Progenitor cell of endocrine pancreas (in vitro differentiated cells): ENCODE measurements at places on chromosomes 5 and 9.

GRCh38 chr5:6837519-6838110 lies 124.4 kb downstream of the TENT4A start:
- H3K4me3 ChIP-seq: no peak overlapping the region
- H3K36me3 ChIP-seq: no peaks in the 10 kb centered on the region
- H3K27ac ChIP-seq: no peak overlapping the region
- peaks cover 6% of the 10 kb centered on the region for H3K4me1 ChIP-seq
- no peak for DNase-seq

DNA sequence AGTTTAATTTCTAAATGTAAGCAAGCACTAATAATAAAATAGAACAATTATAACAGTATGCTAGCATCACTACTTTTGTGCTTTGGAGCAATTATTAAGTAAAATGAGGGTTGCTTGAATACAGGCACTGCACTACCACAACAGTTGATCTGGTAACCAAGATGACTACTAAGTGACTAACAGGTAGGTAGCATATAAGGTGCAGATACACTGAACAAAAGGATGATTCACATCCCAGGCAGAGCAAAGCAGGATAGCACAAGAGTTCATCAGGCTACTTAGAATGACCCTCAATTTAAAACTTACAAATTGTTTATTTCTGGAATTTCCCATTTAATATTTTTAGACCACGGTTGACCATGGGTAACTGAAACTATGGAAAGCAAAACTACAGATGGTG lies 48.0 kb upstream of the RGS7BP start:
- H3K4me3 ChIP-seq: no peak overlapping the region
- peaks cover 5% of the 10 kb centered on the region for H3K4me1 ChIP-seq
- H3K27me3 ChIP-seq: no peaks in the 10 kb centered on the region
- DNase-seq: no peak

DNA sequence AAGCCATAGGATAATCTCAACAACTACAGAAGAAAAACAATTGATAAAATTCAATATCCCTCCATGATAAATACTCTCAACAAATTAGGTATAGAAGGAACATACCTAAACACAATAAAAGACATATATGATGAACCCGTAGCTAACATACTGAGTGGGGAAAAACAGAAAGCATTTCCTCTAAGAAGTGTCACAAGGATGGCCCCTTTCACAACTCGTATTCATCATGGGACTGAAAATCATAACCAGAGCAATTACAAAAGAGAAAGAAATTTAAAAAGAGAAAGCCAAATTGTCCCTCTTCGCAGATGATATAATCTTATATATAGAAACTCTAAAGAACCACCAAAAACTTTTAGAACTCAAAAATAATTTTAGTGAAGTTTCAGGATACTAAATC lies 146.3 kb upstream of the RGMB start:
- no peaks in the 10 kb centered on the region for H3K36me3 ChIP-seq
- no peak overlapping the region for H3K4me3 ChIP-seq
- no peak for DNase-seq

DNA sequence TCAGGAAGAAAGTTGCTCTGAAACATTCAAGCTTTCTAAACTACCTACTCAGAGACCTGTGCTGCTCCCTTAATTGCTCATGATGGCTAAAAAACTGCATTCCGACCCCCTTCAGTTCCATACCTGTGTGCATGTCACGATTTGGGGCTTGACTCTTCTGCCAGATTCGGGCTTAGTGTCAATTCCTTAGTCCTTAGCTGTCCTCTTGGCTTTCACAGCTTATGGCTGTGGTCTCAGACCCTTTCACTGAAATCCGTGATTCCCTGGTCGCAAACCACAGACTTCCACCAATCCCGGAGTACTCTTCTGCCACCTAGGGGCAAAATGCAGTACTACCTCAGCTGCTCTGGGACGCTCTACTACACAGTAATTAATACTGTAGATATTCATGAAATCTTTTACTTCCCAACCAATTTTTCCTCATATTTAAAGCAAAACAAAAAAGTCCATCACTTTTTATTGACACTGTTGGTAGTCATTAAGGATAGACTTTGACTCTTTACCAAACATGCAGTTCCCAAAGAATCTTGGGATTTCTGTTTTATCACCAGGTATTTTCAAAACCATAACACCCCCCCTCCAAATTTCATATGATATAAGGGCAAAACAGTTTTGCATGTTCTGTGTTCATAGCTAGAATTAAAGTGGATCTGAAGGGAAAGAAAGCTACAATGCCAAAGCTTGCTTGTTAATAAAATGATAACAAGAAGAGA lies 617.4 kb downstream of the SLCO4C1 start:
- H3K36me3 ChIP-seq: no peaks in the 10 kb centered on the region
- peak; percentile 70 for DNase-seq
- H3K27me3 ChIP-seq: peaks cover 7% of the 10 kb centered on the region
- peaks cover 5% of the 10 kb centered on the region for H3K4me1 ChIP-seq
- peak overlapping the region; percentile 25 for H3K4me3 ChIP-seq

- DNase-seq: no peak
- no peaks in the 10 kb centered on the region for H3K27me3 ChIP-seq
- H3K27ac ChIP-seq: no peak overlapping the region
- peaks cover 15% of the 10 kb centered on the region for H3K4me1 ChIP-seq
- no peak overlapping the region for H3K4me3 ChIP-seq
These were observed 189.0 kb downstream of the RGS3 start for GRCh38 chr9:113652355-113653152.

DNA sequence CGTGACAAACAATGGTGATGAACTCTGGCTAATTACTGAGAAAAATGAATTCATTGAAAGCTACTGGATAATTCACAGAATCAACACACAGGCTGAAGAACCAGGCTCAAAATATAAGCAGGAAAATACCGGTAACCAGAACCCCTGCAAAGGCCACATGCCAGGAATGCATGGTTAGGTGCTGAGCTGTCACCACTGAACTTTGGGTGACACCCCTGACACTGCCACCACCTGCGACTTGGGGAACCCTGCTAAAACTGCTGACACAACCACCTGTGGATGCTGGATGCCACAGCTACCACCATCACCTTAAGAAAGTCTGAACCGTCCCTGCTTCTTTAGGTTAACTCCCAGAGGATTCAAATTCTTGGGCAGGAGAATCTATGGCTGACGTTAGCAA lies 72.0 kb upstream of the NR4A3 start:
- H3K27ac ChIP-seq: no peak overlapping the region
- no peaks in the 10 kb centered on the region for H3K36me3 ChIP-seq
- DNase-seq: no peak

- no peak overlapping the region for H3K27ac ChIP-seq
- no peaks in the 10 kb centered on the region for H3K27me3 ChIP-seq
- no peak for DNase-seq
- H3K4me1 ChIP-seq: peaks cover 2% of the 10 kb centered on the region
These were observed 531.1 kb downstream of the CETN3 start for GRCh38 chr5:89878140-89879132.
